Kasumi-1 (cell line): ENCODE measurements at places on chromosomes 12 and 14.

DNA sequence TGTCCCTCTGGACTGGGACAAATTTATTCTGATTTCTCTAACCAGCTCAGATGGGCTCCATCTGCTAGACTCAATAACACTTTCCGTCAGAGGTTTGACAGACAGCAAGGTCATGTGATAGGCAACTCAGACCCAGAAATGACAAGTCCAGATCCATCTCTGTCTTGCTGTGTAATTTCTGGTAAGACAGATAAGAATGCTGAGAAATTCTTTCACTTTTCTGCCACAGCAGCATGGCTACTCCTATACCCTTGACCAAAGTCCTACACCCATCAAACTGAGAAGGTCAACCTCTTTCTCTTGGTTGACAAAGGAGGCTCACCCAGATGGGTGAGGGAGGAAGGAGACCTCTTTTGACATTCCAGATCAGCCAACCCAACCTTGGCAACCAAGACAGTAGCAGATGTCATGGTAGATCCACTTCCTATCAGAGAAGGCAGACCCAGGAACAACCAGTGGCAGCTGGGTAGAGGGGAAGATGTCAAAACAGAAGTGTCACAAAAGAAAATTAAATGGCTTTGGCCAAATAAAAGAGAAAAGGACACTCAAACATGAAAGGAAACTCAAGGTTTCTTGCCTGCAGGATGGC lies 36.9 kb upstream of the PRKAB1 start:
- no peak for DNase-seq

DNA sequence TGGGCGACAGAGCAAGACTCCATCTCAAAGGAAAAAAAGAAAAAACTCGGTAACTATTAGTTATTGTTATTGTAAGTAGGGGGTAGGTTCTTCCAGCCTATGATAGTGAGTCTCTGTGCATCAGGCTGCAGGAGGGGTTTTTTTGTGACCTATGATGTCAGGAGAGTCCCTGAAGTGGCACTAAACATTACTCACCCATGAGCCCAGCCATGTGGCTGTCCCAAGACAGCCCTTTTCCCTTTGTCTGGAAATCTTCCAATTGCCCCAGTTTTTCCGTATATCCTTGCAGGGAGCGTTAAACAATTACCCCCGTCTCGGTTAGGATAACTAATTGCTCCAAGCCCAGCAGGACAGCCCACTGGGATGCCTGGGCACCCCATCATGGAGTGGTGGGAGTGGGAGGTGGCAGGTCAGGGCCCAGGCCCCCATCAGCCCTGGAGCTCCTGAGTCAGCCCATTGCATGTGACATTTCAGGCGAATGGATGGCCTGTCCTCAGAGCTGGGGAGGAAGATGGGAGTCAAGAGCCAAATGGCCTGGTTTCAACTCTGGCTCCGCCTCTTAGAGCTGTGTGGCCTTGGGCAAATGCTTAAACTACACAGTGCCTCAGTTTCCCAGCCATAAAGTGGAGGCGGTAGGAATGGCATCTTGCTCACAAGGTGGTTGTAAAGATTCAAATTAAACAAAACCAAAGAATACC lies 16.4 kb downstream of the PHETA1 start:
- DNase-seq = no peak

- no peak for DNase-seq
Measured at GRCh38 chr14:67738740-67739504, 37.2 kb downstream of the RDH12 start.

GRCh38 chr14:43877351-43877960 lies 629.6 kb downstream of the FSCB start:
- DNase-seq = no peak

- no peak for DNase-seq
Measured at GRCh38 chr12:94872007-94872653, 131.4 kb downstream of the NDUFA12 start.

DNA sequence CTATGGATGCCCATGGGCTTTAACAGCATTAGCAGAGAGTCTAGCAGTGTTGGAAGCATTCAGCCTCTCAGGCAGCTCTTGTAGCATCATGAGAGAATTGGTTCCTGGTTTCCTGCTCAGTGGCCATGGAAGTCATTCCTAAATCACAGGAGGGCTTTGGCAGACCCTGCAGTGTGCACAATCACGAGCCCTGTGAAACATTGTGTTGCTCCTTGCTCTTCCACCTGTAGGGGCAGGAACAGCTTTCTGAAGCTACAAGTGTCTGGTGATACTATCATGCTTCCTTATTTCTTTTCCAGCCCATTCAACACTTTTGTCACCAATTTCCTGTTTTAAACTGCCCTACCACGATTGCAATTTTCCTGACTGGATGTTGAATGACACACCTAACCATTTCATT lies 402.2 kb upstream of the USP15 start:
- no peak for DNase-seq

- no peak for DNase-seq
Measured at GRCh38 chr12:75622492-75622891, 111.1 kb upstream of the KRR1 start.

GRCh38 chr14:55427439-55427838 lies 13.0 kb downstream of the TBPL2 start:
- DNase-seq = no peak

- no peak for DNase-seq
Measured at GRCh38 chr14:28745176-28745575, 21.4 kb upstream of the FOXG1 start.

DNA sequence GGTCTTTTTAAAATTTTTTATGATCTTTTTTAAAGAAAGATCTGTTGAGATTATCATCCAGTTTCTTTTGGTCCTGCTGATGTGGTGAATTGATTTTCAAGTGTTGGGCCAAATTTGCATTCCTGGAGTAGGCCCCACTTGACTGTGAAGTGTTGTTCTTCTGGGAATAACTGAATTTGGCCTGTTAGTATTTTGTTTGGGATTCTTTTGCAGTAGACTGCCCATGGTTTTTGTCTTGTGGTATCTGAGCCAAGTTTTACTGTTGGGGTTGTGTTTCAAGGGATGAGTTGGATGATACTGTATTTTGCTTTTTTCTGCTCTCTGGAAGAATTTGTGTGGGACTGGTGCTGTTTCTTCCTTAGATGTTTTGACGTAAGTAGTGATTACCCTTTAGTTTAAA lies 4.0 kb upstream of the SYCP3 start:
- no peak for DNase-seq

DNA sequence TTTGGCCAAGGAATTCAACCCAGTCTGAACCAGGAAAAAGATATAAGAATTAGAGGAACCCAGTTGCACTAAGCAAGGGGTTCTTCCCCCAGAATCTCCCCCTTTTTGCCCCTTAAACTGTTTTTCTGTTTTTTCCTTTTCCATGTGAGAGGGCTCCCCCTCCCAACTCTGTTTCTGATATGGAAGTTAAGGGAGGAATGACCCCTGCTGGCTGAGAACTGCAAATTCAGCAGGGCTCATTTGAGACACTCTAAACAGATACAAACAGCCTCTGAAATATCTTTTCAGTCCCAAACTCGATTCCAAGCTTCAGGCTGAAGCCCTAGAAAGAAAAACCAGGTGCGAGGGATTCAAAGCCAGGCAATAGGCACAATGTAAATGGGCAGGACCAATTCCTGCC lies 132.7 kb downstream of the SLC41A2 start:
- no peak for DNase-seq

DNA sequence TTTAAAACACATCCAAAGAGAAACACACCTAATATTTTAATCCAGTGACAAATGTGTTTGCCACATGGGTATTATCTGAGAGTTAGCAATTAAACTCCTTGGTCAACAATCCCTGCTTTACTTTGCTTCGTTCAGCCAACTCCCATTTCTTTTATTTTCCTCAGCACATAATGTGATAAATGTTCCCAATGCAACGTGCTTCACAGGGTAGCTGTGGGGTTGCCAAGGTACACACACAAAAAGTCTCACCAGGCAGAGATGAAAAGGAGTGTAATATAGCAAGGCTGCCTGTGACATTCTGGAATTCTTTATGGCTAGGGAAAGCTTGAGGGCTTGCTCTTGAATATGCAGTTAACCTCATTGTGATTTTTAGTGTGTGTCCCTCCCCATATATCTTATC lies 208.0 kb upstream of the DIO2 start:
- no peak for DNase-seq

- DNase-seq = no peak
Measured at GRCh38 chr12:123122626-123123025, 28.3 kb downstream of the PITPNM2 start.

DNA sequence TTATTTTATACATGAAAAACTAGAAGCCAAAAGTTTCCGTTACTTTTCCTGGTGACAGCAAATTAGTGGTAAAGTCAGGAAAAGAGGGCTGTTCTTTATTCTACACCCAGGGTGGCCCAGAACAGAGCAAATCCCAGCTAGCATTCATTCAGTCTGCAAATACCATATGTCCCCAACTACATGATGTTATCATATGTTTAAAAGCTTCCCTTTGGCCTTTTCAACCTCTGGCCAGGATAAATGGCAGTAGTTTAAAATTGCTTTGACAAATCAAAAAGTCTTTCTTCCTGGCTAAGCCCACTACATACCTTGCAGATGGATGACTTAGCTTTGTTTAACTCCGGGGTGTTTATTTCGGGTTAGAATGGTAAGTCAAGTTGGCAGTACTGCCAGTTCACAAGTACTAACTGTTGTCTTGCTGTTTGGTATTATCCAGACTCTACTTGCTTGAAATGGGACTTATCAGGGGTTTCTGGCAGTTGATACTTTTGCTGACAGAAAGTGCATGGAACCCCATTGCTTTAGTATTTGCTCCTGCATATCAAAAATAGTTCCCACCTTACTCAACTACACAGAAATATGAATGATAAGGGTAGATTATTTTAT lies 69.7 kb downstream of the PKP2 start:
- no peak for DNase-seq

GRCh38 chr12:66066929-66067523 lies 63.5 kb downstream of the LLPH start:
- peak; percentile 15 for DNase-seq

- peak; percentile 68 for DNase-seq
Measured at GRCh38 chr14:72387726-72388125, 455.5 kb downstream of the RGS6 start.

DNA sequence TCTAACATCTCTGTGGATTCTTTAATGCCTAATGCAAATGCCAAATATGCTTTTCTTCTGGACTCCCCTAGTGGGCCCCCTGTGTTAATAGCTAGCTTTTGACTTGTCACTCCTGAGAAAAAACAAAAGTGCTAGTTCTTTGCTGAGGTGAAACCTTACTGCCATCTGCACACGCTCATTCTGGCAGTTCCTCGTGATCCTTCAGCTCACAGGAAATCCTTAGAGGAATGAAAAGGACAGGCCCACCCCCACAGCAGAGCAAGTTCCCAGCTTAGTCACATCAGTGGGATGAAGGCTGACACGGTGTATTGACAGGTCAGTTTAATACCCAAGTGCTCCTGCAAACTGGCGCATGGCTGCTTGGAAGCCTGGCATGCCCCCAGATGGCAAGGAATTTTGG lies 165.1 kb upstream of the ATP2B1 start:
- no peak for DNase-seq

- no peak for DNase-seq
Measured at GRCh38 chr14:79040790-79041189, 870.6 kb downstream of the NRXN3 start.

- no peak for DNase-seq
Measured at GRCh38 chr14:33563191-33563900, 387.5 kb downstream of the EGLN3 start.

DNA sequence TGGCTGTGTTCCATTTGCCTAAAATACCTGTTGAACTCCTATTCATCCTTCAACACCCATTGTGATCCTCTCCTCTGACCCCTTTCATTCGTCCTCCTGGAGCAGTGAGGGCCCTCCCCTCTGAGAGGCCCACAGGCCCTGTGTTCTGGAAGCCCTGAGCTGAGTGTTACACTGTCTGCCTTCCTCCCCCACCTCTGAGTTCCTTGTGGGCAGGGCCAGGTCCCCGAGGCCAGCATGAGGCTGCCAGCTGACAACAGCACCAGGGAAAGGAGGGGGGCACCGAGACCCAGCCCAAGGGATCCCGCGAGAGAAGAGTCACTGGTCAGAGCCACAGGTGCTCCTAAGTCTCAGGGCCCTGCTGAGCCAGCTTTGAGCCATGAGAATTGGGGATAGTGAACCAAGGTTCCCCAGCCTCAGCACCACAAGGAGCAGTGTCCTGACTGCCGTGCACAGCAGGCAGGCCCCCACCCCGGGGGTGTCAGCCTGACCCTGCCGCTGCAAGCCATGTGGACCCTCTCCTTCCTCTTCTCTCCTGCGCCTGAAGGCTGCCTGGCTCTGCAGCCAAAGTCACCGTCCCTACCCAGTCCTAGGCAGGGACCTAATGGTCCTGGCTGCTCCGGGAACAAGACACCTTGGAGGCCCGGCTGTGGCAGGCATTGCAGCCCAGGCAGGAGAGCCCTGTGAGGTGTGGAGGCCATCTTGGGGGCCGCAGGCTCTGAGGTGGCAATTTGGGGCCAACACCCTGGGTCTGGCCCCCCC lies 52.5 kb downstream of the BEGAIN start:
- DNase-seq = no peak

DNA sequence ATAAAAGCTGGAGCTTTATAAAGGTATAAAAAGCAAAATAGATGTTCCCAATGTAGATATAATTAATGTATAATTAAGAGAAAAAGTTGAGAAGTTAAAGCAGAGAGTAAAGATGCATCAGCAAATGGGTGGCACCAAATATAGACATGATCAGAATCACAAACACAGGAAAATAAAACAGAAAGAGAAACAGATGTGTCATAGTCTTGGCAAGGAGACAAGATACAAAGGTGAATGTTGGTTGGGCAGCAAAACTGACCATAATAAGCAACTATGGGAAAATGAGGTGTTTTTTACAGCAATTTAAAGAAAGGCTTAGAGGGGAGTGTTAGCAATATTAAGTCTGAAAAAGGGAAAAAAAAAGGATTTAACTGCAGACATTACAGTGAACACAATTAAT lies 135.4 kb upstream of the CLEC14A start:
- DNase-seq = no peak

DNA sequence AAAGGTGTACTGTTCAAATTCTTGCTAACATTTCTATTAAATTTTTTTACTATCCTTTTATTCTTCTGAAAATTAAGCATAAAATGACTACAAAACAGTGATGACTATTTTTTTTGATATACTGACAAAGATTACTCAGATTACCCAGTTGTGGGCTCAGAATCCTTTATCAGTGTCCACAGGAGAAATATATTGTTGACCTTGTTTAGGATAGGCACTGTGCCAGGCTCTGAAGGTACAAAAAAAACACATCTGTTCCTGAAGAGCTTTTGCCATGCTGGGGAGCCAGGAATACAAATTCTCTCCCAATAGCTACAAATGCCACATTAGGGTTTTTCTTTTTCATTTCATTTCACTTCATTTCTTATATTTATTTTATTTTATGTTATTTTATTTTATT lies 26.9 kb upstream of the GCH1 start:
- DNase-seq = no peak
